ENCODE measurements at places on chromosomes 1 and 21. TPM values are rescaled to one million over a fixed set of nuclear protein-coding genes. Genes with fewer than 3 reads are reported as not detected.

IL20 gene
- total RNA-seq: not detected

AK5 gene
- total RNA-seq: 32.0 TPM

PGBD5 gene
- total RNA-seq: not detected

DNA sequence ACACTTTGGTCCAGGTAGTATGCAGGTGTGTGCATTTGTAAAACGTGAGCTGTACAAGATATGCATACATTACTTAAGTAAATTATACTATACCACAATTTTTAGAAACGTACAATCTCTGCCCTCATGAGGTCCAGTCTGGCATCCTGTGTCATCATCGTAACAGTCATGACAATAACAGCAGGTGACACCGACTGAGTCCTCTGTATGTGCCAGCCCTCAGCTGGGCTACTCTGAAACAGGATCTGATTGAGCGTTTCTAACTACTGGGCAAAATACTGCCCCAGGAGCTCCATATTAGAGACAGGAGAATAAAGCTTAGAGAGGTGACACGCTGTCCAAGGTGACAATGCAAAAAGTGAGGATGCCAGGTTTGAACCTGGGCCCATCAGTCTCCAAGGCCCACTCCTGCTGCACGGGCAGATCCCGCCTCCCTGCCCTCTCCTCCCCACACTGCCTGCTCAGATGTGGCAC, 47.2 kb upstream of the ECE1 start:
- H3K27ac ChIP-seq: no peak overlapping the region
- H3K36me3 ChIP-seq: peaks cover 10% of the 10 kb centered on the region
- DNase-seq: no peak
- H3K27me3 ChIP-seq: no peaks in the 10 kb centered on the region
- no peak overlapping the region for H3K4me3 ChIP-seq

GRCh38 chr1:32797456-32797855, 19.7 kb downstream of the YARS1 start:
- H3K27me3 ChIP-seq: no peaks in the 10 kb centered on the region
- peaks cover 15% of the 10 kb centered on the region for H3K36me3 ChIP-seq
- DNase-seq: no peak
- peaks cover 50% of the 10 kb centered on the region for H3K4me1 ChIP-seq
- no peak overlapping the region for H3K4me3 ChIP-seq
- H3K27ac ChIP-seq: no peak overlapping the region

- peaks cover 6% of the 10 kb centered on the region for H3K27me3 ChIP-seq
- no peaks in the 10 kb centered on the region for H3K36me3 ChIP-seq
These were observed 30.8 kb upstream of the ADARB1 start for GRCh38 chr21:45043541-45044020.
